ENCODE measurements at places on chromosomes 7 and 10. TPM values are rescaled to one million over a fixed set of nuclear protein-coding genes. Genes with fewer than 3 reads are reported as not detected.

GRCh38 chr7:36763132-36763816 lies 39.0 kb upstream of the AOAH start:
- no peak for DNase-seq

- no peak for DNase-seq
Observed at GRCh38 chr7:13165854-13166253, 478.4 kb downstream of the ARL4A start.

- no peak for DNase-seq
Observed at GRCh38 chr7:43590862-43591557, 8.1 kb downstream of the STK17A start.

- no peak for DNase-seq
Observed at GRCh38 chr10:88687853-88688467, 18.1 kb upstream of the LIPK start.

DNA sequence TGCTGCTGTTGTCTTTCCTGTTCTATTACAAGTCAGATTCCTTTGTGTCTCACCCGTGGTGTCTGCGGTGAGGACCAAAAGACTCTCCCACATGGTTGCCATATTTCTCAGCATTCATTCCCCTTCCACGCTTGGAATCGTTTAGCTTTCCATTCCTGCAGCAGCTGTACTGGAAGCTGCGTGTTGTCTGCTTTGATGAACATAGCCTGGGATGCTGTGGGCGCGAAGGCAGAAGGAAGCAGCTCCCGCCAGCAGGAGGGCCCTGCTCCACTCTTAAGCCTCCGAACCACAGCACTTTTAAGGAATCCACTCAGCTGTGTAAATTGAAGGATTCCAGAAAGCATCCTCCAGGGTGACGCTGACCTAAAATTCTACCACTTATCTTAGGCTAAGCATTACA lies 303.6 kb upstream of the PITRM1 start:
- no peak for DNase-seq

The OPN1SW gene
- total RNA-seq, result not detected

The LRIT1 gene
- total RNA-seq, result not detected

DNA sequence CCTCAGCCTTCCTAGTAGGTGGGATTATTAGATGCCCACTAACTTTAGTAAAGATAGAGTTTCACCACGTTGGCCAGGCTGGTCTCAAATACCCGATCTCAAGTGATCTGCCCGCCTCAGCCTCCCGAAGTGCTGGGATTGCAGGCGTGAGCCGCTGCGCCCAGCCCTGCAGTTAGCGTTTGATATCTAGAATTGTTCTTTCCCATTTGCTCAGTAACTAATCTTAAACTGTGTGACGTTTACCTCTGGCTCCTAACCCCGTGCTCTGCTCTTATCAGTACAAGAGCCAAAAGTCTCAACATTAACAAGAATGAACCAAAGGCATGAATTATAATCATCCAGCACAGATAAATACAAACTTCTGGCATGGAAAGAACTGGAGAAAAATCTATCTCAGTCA lies 47.4 kb downstream of the IGF2BP3 start:
- DNase-seq, result no peak

The SH2B2 gene
- 16.5 TPM for total RNA-seq

The LLCFC1 gene
- total RNA-seq, result not detected

DNA sequence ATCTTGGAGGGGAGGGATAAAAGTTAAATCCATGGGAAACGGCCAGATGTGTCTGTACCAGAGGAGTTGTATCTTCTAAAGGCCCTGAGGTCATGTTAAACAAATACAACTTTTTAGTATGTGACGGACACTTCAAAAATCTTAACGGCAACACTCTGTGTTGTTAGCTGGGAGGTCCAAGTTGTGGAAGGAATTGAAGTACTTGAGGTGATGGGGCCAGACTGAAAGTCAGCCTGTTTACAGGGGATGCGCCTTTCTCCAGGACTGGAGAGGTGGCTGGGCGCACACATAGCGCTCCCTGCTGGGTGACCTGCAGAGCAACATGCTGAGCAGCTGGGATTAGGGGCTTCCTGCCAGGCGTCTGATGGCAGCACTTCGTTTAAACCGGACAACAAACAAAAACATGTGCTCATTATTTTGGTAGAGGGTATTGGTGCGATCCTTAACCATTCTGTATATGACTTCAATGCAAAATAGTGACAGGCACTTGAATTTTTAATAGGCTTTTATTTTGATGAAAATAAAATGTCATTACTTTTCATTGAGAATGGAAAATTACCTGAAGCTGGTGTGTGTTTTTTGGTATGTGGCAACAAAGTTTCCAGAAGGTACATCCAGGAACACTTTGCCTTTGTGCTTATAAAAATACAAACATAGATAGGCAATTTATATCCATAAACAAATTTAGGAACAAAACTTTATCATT lies 198.2 kb downstream of the MLLT10 start:
- DNase-seq, result peak; percentile 31

- DNase-seq, result peak; percentile 41
Observed at GRCh38 chr7:32048970-32049491, 21.2 kb downstream of the PDE1C start.

DNA sequence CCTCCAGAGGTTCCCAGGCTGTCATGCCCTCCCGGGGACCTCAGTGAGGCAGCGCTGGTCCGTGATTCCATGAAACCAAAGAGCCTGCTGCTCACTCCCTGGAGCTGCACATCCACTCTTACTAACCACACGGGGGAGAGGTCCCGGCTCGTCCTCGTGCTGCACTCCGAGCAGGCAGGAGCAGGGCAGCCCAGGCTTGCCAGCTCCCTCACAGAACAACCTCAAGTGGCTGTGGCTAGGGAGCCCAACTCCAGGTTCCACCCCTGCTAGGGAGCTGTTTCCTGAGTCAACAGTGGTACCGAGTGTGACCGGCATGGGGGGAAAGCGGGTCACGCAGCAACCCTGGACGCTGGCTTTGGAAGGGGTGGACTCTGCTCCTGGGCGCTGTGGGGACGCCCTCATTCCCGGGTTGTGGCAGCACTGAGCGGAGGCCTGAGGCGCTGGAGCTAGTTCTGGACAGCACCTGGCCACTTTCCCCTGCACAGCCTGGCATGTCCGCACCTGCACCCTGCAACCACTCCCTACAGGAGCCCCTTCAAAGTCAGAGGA lies 27.9 kb upstream of the PPP2R2D start:
- DNase-seq, result no peak

The ZNF736 gene
- 3.1 TPM for total RNA-seq

The PON3 gene
- total RNA-seq, result not detected

DNA sequence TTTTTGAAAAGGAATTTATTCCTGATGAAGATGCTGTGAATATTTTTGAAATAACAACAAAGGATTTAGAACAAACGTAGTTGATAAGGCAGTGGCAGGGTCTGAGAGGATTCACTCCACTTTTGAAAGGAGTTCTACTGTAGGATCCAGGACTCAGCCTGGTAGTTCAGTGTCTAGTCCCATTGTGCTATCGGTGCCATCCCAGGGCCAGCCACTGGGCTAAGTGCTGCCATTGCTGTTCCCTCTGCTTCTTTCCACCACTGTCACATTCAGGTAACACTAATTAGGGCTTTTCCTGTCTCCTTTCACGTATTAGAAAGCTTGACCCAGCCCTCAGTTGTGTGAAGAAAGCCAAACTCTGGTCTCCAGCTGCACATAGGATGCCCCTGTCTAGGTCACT lies 177.3 kb downstream of the TEX36 start:
- DNase-seq, result no peak

GRCh38 chr7:124775422-124775821 lies 9.8 kb upstream of the GPR37 start:
- DNase-seq, result no peak
